ENCODE measurements at places on chromosomes 1 and 21.

- no peak for DNase-seq
Observed at GRCh38 chr21:39196310-39196709, 13.1 kb upstream of the PSMG1 start.

- DNase-seq, result no peak
Observed at GRCh38 chr1:205077158-205077933, 6.9 kb downstream of the TMEM81 start.

GRCh38 chr1:178607718-178608408 is 95.0 kb downstream of the TEX35 start:
- DNase-seq, result no peak

GRCh38 chr1:44645476-44646244 is 28.6 kb downstream of the TMEM53 start:
- no peak for DNase-seq

DNA sequence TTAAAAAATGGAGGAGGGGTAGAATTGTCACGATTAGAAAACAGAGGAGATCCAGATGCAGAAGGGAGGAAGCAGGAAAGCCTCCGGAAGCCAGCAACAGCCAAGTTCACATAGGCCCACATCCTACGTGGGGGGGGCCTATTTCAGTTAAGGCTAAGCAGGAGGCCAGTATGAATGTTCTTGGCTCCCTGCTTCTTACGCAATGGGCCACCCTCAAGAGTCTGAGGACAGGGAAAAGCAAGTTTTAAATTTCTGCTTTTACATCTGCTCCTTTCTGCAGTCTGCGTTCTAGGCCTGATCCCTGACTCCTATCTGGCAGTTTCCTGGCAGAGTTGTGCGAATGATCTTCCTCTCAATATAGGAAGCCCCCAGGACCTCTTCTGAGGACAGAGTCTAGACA is 30.6 kb downstream of the RABIF start:
- no peak for DNase-seq

- no peak for DNase-seq
Observed at GRCh38 chr1:74964508-74965102, 169.6 kb upstream of the LHX8 start.

GRCh38 chr1:116474921-116475849 is 95.6 kb downstream of the CD58 start:
- DNase-seq, result no peak

DNA sequence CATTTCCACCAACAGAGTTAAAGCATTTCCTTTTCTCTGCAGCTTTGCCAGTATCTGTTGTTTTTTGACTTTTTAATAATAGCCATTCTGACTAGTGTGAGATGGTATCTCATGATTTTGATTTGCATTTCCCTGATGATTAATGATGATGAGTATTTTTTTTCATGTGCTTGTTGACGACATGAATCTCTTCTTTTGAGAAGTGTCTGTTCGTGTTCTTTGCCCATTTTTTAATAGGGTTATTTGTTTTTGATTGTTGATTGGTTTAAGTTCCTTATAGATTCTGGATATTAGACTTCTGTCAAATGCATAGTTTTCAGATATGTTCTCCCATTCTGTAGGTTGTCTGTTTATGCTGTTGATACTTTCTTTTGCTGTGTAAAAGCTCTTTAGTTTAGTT is 37.9 kb upstream of the PALMD start:
- no peak for DNase-seq

DNA sequence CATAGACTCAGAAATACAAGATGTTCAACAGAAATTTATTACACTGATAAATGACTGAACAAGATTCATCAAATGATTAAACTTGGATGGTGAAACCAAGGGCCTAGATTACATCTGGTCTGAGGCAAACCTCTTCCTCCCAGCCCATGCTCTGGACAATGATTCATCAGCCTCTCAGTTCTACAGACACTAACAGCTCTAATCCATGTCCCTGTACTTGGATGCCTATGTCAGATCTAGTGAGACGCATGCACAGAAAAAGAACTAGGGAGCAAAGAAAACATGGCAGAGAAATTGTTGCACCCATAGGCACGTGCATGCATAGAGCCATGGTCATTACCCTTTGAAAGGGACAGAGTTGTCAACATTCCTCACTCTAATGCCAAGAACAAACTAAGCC is 250.1 kb downstream of the KCNH1 start:
- no peak for DNase-seq

DNA sequence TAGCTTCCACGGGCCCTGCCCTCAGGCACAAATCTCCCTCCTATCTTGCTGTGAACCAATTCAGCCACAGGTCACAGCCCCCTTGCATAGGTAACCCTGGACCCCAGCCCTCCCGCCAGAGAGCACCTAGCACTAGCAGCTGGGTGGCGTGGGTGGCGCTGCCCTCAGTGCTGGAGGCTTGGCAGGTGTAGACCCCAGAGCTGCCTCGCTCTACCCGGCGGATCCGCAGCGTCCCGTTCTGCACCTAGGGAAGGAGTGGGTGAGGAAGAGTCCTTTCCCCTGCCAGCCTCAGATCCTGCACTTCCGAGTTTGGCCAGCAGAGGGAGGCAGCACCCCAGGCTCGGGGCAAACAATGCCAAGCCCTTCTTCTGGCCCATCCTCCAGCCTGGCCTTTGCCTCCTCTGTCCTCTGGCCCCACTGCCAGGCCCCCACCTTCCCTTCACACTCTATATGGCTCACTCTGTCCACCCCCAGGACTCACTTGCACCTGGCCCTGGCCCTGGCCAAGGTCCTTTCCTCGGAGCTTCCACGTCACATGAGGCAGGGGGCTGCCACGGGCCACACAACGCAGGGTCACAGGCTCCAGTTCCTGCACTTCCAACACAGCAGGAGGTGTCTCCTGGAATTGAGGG is 9.0 kb downstream of the IGSF9 start:
- DNase-seq, result peak; percentile 86

- DNase-seq, result no peak
Observed at GRCh38 chr1:33088119-33088906, 7.4 kb downstream of the AZIN2 start.

DNA sequence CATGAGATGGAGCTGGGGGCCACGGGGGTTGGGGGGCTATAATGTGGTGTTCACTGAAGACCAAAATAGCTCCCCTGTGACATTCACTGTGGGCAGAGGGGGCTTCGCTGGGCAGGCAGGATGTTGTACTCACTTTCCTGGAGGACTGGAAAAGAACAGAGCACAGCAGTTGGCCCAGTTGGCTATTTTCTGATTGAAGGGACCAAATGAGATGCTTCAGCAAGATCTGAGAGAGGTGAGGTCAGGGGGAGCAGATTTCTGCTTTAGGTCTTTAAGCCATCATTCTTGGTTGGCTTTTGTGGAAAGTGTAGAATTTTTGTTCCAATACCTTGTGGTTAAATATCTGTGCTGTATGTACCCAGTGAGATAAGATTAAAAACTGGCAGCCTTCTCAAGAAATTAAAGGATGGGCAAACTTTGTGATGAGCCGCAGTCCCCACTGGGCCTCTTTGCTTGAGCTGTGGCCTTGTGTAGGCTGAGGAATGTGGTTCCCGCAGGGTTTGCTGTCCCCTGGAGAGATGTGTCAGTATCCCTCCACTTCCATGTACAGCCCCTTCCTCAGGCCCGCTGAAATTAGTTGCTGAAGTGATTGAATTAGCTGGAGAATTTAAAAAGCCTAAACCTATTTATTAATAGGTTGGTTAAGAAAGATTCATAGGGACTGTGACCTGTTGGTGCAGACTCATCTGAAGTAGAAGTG is 80.7 kb downstream of the ATP5PO start:
- no peak for DNase-seq

DNA sequence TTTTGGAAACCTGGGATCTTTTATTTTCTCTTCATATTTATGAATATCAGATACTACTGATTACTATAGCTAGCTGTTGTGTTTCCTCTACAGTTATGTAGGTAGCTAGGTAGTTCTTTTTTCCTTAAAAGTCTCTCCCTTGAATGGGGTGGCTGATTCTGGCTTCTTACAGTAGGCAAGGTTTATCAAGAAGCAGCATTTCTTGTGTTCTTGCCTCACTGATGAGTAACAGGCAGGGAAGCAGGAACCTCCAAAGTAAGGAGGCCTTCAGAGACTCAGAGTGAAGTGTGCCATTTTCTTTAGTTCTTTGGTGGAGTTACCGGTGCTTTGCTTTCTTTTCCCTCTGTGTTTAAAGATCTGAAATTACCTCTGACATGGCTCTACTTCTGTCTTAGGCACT is 56.0 kb downstream of the ZMYM4 start:
- no peak for DNase-seq

DNA sequence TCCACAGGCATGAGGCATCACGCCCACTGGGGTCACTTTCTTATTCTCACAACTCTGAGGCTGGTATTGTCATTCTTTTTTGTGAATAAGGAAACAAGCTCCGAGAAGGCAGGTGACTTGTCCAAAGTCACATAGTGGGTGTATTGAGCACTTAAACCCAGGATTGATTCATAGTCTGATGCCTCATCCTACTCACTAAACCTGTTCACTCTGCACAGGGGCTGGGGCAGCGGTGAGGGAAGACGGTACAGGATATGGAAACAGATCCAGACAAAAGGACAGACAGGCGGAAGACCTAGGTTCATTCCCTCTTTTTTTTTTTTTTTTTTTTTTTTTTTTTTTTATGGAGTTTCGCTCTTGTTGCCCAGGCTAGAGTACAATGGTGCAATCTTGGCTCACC is 56.6 kb downstream of the NKAIN1 start:
- DNase-seq, result no peak

- no peak for DNase-seq
Observed at GRCh38 chr1:3156936-3157335, 87.9 kb downstream of the PRDM16 start.

- no peak for DNase-seq
Observed at GRCh38 chr1:171433451-171433850, 51.9 kb upstream of the PRRC2C start.

- no peak for DNase-seq
Observed at GRCh38 chr1:232283864-232284263, 346.1 kb downstream of the SIPA1L2 start.

DNA sequence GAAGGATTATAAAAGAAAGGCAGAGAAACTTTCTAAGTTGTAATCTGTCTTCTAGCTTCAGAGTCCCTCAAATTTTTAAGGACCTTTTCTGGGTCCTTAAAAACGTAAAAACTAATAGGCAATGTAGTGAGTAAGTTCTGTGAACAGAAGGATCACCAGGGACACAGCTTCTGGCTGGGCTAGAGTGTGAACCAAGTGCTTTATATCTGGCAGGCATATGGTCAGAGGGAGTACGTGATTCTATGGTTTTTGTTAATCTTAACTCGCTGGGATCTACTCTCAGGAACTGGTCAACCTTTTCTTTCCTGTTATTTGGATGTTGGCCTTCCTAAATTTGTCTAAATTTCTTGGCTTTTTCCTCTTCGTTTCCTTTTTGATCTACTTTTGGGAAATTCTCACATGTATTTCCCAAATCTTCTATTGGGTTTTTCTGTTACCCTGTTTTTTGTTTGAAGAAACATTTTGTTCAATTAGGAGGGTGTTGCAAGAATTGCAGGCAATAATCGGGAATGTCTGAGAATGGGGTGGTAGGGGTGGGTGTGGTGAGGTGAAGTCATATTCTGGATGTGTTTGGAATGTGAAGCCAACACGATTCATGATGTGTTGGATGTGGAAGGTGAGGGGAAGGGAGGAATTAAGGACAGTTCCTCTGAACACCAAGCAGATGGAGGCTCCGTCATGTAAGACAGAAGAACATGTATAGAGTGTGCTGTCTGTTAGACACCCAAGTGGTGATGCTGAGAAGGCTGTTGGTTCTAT is 193.2 kb downstream of the FMN2 start:
- DNase-seq, result no peak

GRCh38 chr1:183580281-183580682 is 10.0 kb downstream of the NCF2 start:
- no peak for DNase-seq

- no peak for DNase-seq
Observed at GRCh38 chr1:167996266-167996665, 59.4 kb upstream of the MPC2 start.

- DNase-seq, result no peak
Observed at GRCh38 chr1:186605762-186606350, 74.4 kb downstream of the PTGS2 start.

DNA sequence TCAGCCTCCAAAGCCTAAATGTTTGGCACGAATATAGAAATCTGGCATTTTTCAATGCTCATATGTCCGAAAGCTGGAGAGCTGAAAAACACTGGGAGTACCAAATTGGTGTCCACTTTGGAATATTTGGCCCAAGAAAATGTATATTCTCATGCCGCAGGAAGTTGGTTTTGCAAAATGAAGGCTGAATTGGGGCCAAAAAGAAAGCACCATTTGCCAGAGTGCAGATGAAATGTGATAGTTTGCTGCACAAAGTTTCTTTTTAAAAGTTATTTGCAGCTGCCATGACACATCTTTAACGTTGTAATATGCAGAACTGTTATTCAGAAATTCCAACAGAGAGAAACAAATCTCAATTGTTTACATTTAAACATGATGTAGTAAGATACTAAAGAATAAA is 124.2 kb upstream of the LYPLAL1 start:
- DNase-seq, result no peak

DNA sequence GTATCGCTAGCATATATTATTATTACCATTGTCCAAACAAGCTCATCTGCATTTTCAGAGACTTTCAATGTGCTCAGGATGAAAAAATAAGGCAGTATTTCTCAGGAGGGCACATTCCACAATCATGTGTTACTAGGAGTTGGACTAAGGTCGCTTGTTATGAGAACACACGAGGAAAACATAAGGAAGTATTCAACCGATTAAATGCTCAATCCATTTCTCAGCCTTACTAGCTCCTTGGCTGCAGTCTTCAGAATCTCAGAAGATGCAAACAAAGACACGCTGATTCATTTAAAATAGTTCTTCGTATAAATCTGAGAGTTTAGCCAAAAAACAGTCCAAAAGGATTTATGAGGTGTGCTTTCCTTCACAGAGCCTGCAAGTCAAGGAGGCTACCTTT is 82.0 kb upstream of the JAK1 start:
- DNase-seq, result no peak

DNA sequence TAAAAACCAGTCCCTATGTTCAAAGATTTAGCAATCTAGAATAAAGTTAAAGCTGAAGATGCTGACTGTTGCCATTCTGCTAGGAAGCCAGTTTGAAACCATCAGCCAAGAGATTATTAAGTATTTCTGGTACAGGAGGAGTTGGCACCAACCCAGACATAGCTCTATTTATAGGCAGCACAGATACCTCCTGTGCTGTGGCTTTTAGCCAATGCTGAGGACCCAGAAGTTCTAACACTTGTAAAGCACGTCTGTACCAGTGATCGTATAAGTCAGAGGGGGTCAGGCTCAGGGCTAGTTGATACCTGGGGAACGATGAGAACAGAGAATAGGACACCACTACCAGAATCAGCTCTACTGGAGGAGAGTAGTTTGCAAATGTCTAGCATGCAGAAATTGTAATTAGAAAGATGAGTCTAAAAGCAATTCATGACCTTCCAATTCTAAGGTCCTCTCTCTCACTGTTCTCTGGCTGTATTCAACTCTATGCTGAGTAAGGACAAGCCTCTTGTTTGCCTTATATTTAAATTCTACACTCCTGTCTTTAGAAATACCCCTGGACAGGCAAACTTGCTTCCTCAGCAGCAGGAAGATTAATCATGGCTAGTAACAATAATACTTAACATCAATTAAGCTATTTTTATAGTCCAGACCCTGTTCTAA is 96.8 kb upstream of the PALMD start:
- no peak for DNase-seq

- no peak for DNase-seq
Observed at GRCh38 chr1:86436041-86436440, 12.1 kb downstream of the CLCA2 start.

GRCh38 chr1:38336961-38337360 is 290.4 kb upstream of the POU3F1 start:
- DNase-seq, result no peak

- DNase-seq, result no peak
Observed at GRCh38 chr1:146036241-146036964, 14.9 kb upstream of the HJV start.

- DNase-seq, result no peak
Observed at GRCh38 chr1:11684070-11684469, 3.1 kb upstream of the MAD2L2 start.

- DNase-seq, result peak; percentile 39
Observed at GRCh38 chr1:109509176-109510134, at the start of gene AMIGO1. Gene AMIGO1 (minus strand): TSS chr1:109509727. CDS start chr1:109508912, 815 bp downstream.

Data from activated naive CD4-positive, alpha-beta T cell (primary cell).